ENCODE measurements at places on chromosomes 1 and 21.
A peak's percentile ranks its signal among the peaks of the same experiment; 100 is the strongest.

DNA sequence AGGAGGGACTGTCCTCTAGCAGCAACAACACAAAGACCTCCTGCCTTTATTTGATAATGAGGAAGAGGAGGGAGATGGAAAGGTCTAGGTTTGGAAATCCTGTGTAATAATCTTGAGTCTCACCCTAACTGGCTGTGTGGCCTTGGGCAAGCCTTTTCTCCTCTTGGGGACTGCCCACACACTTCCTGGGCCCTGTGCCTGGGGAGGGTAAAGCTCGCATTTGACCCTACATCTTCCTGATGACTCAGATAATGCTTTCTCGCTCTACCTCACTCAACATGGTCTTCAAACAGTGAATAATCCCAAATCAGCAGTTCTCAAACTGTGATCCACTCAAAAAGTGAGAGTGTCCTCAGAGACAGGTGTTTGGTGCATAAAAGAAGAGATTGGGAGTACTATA lies 81.2 kb downstream of the VWA5B1 start:
- no peak for DNase-seq

- DNase-seq: no peak
Observed at GRCh38 chr1:118159569-118159968, 25.5 kb downstream of the SPAG17 start.

DNA sequence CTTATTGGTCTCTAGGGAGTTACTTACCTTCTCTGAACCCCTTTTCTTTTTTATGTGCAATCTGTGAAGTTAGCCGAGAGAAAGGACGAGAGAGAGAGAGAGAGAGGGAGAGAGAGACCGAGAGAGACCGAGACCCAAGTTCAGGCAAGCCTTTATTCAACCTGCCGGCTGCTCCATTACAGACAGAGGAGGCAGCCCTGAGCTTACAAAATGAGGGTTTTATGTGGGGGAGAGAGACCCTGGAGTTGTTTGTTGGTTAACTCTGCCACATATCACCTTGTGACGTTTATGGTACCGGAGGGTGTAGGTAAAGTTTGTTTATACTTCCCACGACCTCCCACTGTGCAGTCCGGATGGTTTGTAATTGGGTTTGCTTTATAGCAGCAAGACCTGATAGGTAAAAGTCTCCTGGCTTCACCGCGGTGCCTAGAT lies 1.5 kb upstream of the MCOLN3 start:
- DNase-seq: no peak

DNA sequence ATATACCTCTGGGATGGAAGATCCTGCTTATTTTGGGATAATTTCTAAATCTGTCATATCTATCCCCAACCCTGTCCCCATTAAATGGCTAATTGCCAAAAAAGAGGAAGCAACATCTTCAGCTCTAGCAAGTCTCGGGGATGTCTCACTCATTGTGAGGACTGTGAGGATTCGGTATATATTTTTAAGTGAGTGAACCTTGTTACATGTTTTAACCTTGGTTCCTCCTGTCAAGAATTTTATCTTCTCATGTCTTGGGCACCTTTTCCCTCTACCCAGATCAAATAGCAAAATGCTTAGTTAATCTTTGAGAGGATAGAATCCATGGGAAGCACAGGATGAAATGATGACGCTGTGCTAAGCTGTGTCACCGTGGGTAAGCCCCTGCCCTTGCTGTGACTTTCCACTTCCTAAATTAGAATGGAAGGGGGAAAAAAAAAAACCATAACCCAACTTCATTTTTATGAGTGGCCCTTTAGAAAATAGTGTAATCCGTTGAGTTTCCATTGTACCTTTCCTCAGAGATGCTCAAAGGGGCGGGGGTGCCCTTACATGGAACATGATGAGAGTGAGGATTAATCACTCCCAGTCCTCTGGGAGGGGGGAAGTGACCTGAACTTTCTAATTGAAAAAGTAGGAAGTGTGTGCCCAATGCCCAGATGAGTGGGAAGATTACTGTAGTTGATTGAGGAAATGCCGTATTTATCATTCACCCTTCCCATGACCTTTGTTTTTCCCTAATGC lies 7.6 kb downstream of the ATP1A1 start:
- DNase-seq: no peak

DNA sequence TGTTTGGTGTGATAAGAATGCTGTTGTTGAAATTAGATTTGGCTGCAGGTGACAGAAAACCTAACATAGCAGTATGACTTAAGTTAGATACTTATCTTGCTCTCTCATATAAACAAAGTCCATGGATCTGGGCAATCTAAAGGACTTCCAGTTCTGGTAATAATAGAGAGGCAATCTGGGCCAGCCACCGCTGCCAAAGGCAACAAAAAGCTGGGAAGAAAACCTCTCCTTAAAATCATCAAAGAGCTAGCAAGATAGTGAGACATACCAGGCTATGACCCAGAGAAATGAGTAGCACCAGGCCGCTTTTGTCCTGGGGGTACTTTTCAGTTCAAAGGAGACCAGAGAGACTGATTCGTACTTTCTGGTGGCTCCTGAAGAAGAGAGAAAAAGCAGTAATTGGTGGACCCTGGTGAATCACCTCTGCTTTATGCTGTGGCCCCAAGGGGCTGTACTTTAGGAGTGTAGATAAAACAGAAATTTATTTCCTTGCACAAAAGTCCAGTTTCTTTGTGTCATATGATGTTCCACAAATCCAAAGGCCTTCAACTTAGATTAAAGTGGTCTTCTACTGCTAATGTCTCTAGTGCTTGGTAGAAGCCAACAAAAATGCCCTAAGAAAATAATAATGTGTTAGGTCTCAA lies 125.4 kb downstream of the TBX19 start:
- DNase-seq: no peak

DNA sequence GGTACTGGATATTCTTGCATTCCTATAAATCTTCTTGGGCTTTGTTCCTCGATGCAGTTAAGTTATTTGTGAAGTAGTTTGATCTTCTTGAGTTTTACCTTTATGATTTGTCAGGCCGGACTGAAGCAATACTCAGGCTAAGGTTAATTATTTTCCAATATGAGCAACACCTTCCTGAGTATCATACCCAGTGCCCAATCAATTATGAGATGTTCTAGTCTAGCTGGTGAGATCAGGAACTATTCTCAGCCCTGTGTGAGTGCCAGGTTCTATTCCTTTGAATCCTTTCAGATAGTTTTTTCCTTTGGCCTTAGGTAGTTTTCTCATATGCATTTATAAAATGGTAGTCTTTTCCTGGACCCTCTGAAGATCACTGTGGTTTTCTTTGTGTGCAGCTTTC lies 92.5 kb downstream of the SCMH1 start:
- no peak for DNase-seq

DNA sequence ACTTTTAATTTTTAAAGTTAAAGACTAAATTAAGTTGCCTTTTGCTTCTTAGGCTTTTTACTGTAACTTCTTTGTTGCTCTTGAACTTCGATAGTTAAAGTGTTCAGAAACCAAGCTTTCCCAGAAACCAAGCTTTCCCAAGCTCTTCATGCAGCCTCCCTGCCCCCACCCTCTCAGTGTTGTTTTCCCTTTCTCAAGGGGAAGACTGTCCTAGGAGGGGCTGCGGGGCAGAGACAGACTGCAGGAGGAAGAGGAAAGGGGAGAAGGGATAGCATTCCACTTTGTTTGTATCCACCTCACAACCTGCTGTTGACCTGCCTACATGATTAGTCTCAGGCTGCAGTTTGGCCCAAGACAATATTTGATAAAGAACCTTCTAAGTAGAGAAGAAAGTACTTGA lies 39.0 kb upstream of the DIPK1A start:
- no peak for DNase-seq

GRCh38 chr1:220301630-220302029 lies 29.4 kb upstream of the RAB3GAP2 start:
- DNase-seq: no peak

- no peak for DNase-seq
Observed at GRCh38 chr1:980602-981395, 1.1 kb downstream of the PERM1 start.

GRCh38 chr1:20723159-20723536 lies 5.3 kb upstream of the KIF17 start:
- no peak for DNase-seq

- peak; percentile 92 for DNase-seq
Observed at GRCh38 chr1:202852163-202852904, 36.6 kb downstream of the RABIF start.

DNA sequence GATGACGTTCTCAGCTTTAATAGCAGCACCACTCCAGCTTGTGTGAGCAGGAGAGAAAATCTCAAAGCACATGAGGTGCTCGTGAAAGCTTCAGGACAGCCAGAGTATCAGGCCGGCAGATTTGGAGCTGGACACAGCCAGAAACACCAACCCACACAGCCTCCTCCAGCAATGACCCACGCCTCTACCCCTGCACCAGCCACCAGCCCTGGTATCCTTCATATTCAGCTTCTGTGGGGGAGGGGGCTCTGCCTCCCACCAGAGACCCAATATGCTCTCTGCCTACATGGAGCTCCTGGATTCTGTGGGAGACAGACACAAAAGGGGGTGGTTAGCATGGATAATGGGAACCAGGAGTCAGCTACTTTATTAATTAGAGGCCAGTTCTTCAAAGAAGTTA lies 133.6 kb upstream of the FMN2 start:
- no peak for DNase-seq

DNA sequence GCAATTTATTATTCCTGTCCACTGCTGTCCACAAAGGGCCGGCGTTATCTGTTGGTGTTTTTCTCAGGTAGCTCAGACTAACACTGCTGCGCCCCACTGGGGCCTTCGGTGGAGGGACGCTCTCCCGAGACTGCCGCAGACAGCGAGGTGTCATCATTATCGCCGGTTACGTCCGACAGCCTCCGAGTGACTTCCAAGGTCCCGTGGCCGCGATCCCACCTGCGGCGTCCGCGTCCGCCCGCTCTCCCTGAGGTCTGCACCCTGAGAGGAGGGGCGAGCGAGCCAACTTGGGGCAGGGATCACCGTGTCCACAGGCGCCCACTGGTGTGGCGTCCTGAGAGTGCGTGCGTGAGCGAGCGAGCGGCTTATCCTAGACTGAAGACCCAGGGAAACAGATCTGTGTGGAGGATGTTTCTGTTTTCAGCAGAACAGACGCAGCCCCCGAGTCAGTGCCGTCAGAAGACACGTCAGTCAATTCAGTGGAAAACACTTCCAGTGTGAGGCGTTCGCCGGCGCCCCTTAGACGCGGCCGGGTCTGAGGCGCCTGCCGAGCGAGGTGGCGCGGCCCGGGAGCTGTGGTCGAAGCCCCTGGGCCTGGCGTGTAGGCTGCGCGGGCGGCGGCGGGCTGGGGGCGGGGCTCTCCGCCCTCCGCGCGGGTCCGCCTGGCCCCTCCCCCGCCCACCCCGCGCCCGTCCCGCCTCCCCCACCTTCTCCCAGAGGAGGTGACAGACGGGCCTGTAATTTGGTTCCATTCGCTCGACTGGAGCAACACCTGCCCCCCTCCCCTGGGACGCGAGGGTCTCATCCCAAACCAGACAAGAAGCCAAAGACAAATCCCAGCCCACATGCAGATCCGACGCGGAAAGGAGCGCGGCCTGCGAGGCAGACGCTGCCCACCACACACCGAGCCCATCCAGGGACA lies 12.6 kb downstream of the NHLH2 start:
- peak; percentile 30 for DNase-seq

DNA sequence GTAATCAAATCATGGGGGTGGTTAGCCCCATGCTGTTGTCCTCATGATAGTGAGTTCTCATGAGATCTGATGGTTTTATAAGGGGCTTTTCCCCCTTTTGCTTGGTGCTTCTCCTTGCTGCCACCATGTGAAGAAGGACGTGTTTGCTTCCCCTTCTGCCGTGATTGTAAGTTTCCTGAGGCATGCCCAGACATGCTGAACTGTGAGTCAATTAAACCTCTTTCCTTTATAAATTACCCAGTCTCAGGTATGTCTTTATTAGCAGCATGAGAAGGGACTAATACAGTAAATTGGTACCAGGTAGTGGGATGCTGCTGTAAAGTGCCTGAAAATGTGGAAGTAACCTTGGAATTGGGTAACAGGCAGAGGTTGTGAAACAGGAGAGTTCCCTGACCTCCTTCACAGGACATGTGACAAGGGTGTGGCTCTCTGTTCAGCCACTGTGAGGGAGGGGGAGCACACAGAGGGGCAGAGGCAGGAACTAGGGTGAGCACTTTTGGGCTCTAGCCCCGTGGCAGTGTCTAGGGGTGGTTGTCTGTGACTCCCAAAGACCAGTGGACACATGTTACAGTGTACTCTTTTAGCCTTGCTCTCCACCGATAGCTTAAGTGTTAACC lies 105.3 kb downstream of the BACH1 start:
- DNase-seq: peak; percentile 52

DNA sequence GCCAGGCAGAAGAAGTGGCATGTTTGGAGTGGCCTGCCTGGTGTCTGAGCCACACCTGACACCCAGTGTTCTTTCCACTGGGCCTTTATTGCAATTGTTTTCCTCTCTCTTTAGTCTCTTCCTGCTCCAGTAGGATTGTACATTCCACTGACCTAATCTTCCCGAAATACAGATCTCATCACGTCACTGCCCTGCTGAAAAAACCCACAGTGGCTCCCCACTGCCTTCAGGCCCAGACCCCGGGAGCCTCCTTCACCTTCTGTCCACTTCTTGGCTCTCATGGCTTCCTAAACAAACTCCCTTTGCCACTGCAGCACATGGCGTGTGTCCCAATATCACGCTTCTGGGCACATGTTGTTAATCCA lies 25.3 kb upstream of the ATP5PO start:
- no peak for DNase-seq

DNA sequence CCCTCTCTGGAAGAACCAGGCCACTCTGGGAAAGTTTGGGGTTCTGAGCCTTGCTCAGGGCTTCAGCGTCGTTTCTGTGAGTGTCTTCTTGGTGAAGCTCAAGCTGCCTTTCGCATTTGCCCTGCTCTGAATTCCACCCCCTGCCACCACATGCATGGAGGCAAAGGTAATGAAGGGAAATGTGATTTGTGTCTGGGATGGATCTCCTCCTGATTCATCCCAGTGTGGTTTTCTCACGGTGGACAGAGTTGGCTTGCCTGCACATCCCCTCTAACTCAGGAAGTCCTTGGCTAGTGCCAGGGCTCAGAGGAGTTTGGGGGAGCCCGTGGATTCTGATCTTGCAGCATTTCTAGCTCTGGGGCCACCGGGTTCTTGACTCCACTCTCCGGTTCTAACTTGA lies 173.6 kb upstream of the RAB4A start:
- no peak for DNase-seq

Data from hematopoietic multipotent progenitor cell treated with erythropoietin and hydrocortisone succinate and interleukin-3 and kit ligand, for 6 days (in vitro differentiated cells).